Heart left ventricle (tissue), 16 donors: ENCODE measurements at places on chromosomes 1 and 21.
A peak's percentile ranks its signal among the peaks of the same experiment; 100 is the strongest.

GRCh38 chr1:9593492-9594465 is 5.1 kb downstream of the TMEM201 start:
- no peaks in the 10 kb centered on the region for H3K27me3 ChIP-seq
- peaks cover 18% of the 10 kb centered on the region for H3K36me3 ChIP-seq
- peak; percentile 81 for DNase-seq

DNA sequence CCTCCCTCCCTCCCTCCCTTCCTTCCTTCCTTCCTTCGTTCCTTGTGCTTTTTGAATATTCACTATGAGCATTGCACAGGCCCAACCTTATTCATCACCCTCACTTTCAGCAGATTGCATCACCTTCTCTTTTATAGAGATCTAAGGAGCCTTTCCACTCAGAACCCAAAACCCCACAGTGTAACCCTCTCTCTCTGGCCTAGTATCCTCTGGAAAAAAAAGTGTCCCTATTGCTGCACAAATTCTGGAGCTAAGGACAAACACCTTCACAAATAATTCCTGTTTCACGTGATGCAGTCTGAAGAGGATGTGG is 25.6 kb downstream of the OR10J5 start:
- H3K36me3 ChIP-seq = no peaks in the 10 kb centered on the region
- no peak overlapping the region for H3K27ac ChIP-seq
- no peak for DNase-seq

- no peaks in the 10 kb centered on the region for H3K27me3 ChIP-seq
- H3K27ac ChIP-seq = peak overlapping the region; percentile 78
- no peak overlapping the region for H3K4me3 ChIP-seq
- H3K36me3 ChIP-seq = peaks cover 20% of the 10 kb centered on the region
- peaks cover 29% of the 10 kb centered on the region for H3K4me1 ChIP-seq
Observed at GRCh38 chr1:116988908-116989307, 12.7 kb upstream of the CD101 start.

GRCh38 chr1:42168763-42169162 is 4.2 kb upstream of the GUCA2A start:
- no peak overlapping the region for H3K27ac ChIP-seq
- no peaks in the 10 kb centered on the region for H3K36me3 ChIP-seq
- peaks cover 38% of the 10 kb centered on the region for H3K4me1 ChIP-seq
- no peaks in the 10 kb centered on the region for H3K27me3 ChIP-seq
- no peak overlapping the region for H3K4me3 ChIP-seq
- no peak for DNase-seq

GRCh38 chr1:29641921-29642320 is 405.6 kb downstream of the PTPRU start:
- H3K36me3 ChIP-seq = no peaks in the 10 kb centered on the region
- no peak for DNase-seq
- H3K4me1 ChIP-seq = no peaks in the 10 kb centered on the region
- H3K27me3 ChIP-seq = no peaks in the 10 kb centered on the region

DNA sequence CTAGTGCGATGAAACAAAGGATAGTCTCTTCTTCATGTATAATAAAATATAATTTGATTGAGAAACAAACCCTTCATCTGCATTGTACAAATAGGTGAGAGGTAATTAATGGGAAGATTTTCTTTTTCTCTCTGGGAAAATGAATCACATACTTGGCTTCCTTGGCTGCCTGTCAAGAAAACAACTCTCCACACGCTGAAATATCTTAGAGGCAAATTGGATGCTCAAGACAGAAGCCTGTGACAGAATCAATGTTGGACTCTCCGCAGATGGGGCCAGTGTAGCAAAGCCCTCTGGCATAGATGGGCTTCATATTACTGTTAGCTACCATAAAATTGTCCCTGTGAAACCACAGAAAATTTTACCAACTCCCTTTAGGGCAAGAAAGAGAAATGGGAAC is 186.6 kb downstream of the GRIK1 start:
- no peaks in the 10 kb centered on the region for H3K27me3 ChIP-seq
- H3K27ac ChIP-seq = no peak overlapping the region
- no peaks in the 10 kb centered on the region for H3K4me1 ChIP-seq
- no peaks in the 10 kb centered on the region for H3K36me3 ChIP-seq

DNA sequence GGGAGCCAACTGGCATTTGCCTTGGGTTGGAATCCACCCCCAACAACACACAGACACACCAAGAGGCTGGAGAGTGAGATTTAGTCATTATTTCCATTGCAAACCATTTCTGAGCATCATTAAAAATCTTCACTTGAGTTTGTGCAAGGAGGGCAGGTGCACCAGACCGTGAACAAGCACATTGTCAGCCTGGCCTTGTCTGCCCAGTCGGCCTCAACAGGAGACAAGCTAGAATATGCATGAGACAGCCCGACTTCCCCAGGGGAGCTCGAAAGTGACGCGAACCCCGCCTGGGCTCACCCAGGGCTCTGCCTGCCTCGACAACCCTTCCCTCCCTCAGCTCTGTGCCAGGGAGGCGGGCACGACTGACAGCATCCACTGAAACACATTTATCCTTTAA is 15.4 kb upstream of the GUCA2B start:
- no peaks in the 10 kb centered on the region for H3K36me3 ChIP-seq
- no peak overlapping the region for H3K4me3 ChIP-seq
- no peak for DNase-seq

GRCh38 chr1:33094971-33095604 is 14.1 kb downstream of the AZIN2 start:
- H3K36me3 ChIP-seq = no peaks in the 10 kb centered on the region
- H3K4me3 ChIP-seq = no peak overlapping the region
- no peaks in the 10 kb centered on the region for H3K27me3 ChIP-seq

GRCh38 chr1:44029260-44029910 is 1.9 kb downstream of the SLC6A9 start:
- no peaks in the 10 kb centered on the region for H3K4me1 ChIP-seq
- peak overlapping the region; percentile 77 for H3K4me3 ChIP-seq
- H3K36me3 ChIP-seq = no peaks in the 10 kb centered on the region
- no peaks in the 10 kb centered on the region for H3K27me3 ChIP-seq
- H3K27ac ChIP-seq = peak overlapping the region; percentile 86

GRCh38 chr21:44730028-44730395 is 18.6 kb upstream of the TSPEAR start:
- H3K27ac ChIP-seq = no peak overlapping the region
- DNase-seq = no peak
- H3K36me3 ChIP-seq = no peaks in the 10 kb centered on the region
- H3K4me3 ChIP-seq = no peak overlapping the region
- no peaks in the 10 kb centered on the region for H3K4me1 ChIP-seq

DNA sequence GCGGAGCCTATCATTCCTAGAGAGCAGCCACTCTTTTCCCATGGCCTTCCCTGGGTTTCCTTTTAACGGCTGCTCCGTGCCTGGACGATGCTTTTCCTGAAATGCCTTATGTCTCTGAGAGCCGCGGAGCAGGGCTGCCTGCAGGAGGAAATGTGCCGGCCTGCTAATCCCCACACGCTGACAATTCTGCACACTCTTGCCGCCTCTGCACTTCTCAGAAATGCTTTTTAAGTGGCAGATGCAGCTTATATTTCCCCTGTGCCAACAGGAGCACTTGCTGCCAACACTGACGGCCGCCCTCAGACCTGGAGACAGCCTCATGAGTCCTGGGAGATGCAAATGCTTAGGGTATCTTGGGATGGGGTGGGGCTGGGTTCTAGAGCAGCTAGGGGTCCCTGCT is 253.2 kb downstream of the GRIK3 start:
- no peaks in the 10 kb centered on the region for H3K36me3 ChIP-seq
- DNase-seq = no peak
- H3K27me3 ChIP-seq = peaks cover 9% of the 10 kb centered on the region
- no peaks in the 10 kb centered on the region for H3K4me1 ChIP-seq
- H3K4me3 ChIP-seq = no peak overlapping the region

DNA sequence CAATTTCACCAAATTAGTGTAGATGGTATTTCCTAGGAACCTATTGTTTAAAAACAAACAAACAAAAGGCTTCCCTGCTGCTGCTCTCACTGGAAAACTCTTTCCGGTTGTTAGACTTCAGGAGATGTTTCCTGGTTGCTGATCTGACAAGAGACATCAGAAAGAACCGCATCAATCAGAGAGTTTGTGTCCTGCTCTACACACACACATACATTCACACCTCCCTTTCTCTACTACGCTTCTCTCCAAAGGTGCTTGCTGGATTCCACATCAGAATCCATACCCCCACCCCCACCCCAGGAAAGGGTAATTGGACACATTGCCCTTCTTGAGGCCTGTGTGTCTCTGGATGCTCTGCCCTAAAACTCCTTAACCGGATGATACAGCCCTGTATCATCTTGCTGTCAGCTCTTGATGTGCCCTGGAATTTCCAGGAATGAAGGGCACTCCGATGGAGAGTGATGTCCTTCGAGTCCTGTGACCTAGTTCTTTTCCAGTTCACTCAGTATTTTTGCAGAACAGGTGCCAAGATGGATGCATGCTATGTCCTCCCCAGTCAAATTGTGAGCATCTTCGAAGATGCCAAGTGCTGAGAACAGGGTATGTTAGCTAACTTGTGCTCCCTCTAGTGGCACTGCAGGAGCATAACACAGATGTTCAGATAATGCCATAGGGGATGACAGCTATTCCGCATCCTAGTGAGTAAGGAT is 113.7 kb upstream of the SLC35F3 start:
- no peak overlapping the region for H3K27ac ChIP-seq
- H3K4me3 ChIP-seq = no peak overlapping the region
- H3K4me1 ChIP-seq = no peaks in the 10 kb centered on the region
- H3K36me3 ChIP-seq = no peaks in the 10 kb centered on the region

DNA sequence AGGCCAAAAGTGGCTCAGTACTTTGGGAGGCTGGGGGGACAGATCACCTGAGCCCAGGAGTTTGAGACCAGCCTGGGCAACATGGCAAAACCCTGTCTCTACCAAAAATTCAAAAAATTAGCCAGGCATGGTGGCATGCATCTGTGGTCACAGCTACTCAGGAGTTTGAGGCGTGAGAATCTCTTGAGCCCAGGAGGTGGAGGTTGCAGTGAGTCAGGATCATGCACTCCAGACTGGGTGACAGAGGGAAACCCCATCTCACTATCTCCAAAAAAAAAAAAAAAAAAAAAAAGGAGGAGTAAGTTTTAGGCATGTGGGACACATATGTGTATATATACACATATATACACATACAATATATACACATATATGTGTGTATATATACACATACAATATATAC is 165.3 kb upstream of the DPYD start:
- no peaks in the 10 kb centered on the region for H3K36me3 ChIP-seq
- no peak for DNase-seq
- H3K27ac ChIP-seq = no peak overlapping the region

DNA sequence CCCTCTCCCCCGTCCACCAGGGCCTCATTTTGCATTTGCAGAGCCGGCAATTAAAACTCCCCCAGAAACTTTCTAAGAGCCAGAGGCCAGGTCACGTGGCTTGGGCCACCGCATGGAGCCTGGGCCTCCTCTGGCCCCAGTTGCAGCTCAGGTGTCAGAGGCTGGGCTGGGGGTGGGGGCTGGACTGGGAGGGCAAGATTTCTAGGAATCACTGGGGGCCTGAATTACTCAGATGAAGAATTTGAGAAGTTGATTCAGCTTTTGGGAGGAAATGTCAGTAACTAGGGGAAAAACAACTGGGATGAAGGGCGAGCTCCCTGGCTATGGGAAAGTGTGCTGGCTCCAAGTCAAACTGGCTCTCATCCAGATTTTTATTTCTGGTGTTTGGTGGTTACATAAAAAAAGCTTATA is 151.0 kb downstream of the CDC7 start:
- DNase-seq = peak; percentile 70
- peaks cover 3% of the 10 kb centered on the region for H3K4me1 ChIP-seq
- H3K27ac ChIP-seq = peak overlapping the region; percentile 78
- H3K27me3 ChIP-seq = no peaks in the 10 kb centered on the region

DNA sequence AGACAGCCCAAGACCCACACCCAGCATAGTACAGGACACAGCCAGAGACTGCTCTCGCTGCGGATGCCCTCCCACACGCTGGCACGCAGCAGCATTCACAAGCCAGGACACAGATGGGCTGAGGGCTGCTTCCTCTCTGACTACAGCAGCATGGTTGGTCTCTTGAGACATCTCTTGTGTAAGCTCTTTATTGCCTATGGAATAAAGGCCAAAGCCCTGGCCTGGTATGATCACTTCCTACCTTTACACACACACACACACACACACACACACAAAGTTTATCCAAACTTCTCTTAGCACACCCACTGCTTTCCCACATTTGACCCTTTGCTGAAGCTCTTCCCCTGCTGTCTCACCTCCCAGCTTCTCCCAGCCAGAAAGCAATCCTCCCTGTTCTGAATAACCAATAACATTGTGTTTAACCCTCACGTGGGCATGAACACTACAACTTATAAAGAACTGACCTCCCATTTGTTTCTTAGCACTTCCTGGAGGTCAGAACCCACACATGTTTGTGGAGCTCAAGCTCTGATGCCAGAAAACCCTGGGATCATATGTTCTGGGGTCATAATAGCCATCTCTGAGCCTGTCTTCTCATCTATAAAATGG is 1.2 kb upstream of the LUZP1 start:
- peak overlapping the region; percentile 98 for H3K4me3 ChIP-seq
- peak overlapping the region; percentile 94 for H3K27ac ChIP-seq
- no peaks in the 10 kb centered on the region for H3K27me3 ChIP-seq
- no peaks in the 10 kb centered on the region for H3K4me1 ChIP-seq
- DNase-seq = peak; percentile 71

DNA sequence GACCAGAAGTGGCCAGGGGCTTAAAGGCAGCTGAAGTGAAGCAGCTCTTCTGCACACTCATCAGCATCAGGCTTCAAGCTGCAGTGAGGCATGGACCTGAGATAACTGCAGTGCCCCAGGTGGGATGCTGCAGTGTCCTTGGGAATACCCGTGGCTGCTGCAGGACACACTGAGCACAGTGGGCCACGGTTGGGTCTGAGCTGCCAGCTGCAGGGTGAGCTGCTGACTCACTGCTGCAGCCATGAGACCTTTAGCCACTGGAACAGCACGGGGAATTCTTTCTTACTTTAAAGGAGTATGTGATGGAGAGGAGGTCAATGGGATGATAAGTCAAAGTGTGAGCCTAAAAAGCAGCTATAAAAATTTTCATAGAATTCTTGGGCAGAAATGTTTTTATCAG is 102.1 kb downstream of the XCL2 start:
- H3K36me3 ChIP-seq = no peaks in the 10 kb centered on the region
- no peaks in the 10 kb centered on the region for H3K4me1 ChIP-seq
- no peaks in the 10 kb centered on the region for H3K27me3 ChIP-seq
- H3K4me3 ChIP-seq = no peak overlapping the region

- H3K27ac ChIP-seq = no peak overlapping the region
- no peak for DNase-seq
- no peaks in the 10 kb centered on the region for H3K36me3 ChIP-seq
- H3K27me3 ChIP-seq = no peaks in the 10 kb centered on the region
Observed at GRCh38 chr1:40676501-40676900, 11.0 kb upstream of the RIMS3 start.
